Left cardiac atrium (tissue), 4 donors: ENCODE measurements at places on chromosomes 1 and 21. TPM values are rescaled to one million over a fixed set of nuclear protein-coding genes. Genes with fewer than 3 reads are reported as not detected.

GRCh38 chr21:36694031-36694515, 4.8 kb upstream of the SIM2 start:
- DNase-seq: no peak

GRCh38 chr1:198660341-198661261, 21.8 kb downstream of the PTPRC start:
- DNase-seq: no peak

KCNH1 gene
- total RNA-seq: 0.15 TPM

XCL2 gene
- total RNA-seq: 1.3 TPM

RRAGC gene
- total RNA-seq: 20.9 TPM

CA14 gene
- total RNA-seq: 8.7 TPM

USH2A gene
- 3.9 TPM for total RNA-seq
